ENCODE measurements at places on chromosomes 4 and X. TPM values are rescaled to one million over a fixed set of nuclear protein-coding genes. Genes with fewer than 3 reads are reported as not detected.
A peak's percentile ranks its signal among the peaks of the same experiment; 100 is the strongest.

GRCh38 chrX:148865277-148866210 is 365.1 kb downstream of the AFF2 start:
- no peak overlapping the region for H3K27ac ChIP-seq
- no peaks in the 10 kb centered on the region for H3K27me3 ChIP-seq
- no peaks in the 10 kb centered on the region for H3K4me1 ChIP-seq
- no peaks in the 10 kb centered on the region for H3K36me3 ChIP-seq
- no peak for DNase-seq
- H3K4me3 ChIP-seq, result no peak overlapping the region

The ADGRG2 gene
- not detected for total RNA-seq

DNA sequence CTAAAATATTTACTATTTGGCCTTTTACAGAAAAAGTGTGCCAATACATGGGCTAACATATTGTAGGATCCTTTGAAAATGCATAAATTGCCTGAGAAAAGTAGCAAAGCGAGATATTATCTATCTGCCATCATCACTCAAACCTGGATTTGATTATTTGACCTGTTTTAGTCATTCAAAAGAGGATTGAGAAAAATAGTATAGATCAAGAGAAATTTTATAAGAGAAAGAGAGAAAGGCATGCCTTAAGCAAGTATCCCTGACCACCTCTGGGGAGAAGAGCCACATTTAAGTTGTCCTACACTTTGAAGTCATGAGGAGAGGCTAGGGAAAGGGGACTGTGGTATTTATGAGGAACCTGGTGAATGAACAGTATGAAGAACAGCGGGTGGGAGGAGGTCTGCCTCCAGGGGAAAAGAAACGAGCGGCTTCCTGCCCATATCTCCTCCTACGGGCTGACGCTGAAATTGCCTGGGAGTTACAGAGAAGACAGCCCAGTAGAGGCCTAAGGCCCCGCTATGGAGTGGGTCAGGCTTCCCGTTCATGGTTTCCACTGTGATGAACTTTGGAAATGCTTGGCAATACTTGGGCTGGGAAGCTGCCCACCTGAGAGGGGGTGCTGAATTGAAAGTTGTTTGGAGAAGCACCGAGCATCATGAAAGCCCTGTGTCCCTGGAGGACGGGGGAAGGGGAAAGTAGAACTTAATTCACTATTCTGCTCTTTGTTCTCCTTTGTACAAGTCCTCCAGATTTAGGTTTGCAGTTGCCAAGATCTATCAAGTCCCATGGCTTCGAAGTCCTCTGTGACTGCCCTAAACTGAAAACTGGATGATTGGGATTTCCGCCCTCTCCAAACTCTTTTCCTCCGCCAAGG is 106.9 kb upstream of the ACSL4 start:
- H3K27me3 ChIP-seq, result no peaks in the 10 kb centered on the region
- no peaks in the 10 kb centered on the region for H3K36me3 ChIP-seq
- DNase-seq, result no peak

- no peaks in the 10 kb centered on the region for H3K4me1 ChIP-seq
- H3K27me3 ChIP-seq, result no peaks in the 10 kb centered on the region
- no peak overlapping the region for H3K4me3 ChIP-seq
- no peaks in the 10 kb centered on the region for H3K36me3 ChIP-seq
- H3K27ac ChIP-seq, result no peak overlapping the region
Measured at GRCh38 chr4:5168891-5169290, 117.6 kb downstream of the STK32B start.

GRCh38 chr4:20096911-20097310 is 154.8 kb upstream of the SLIT2 start:
- H3K27me3 ChIP-seq, result no peaks in the 10 kb centered on the region
- no peaks in the 10 kb centered on the region for H3K4me1 ChIP-seq

The SFRP2 gene
- not detected for total RNA-seq

DNA sequence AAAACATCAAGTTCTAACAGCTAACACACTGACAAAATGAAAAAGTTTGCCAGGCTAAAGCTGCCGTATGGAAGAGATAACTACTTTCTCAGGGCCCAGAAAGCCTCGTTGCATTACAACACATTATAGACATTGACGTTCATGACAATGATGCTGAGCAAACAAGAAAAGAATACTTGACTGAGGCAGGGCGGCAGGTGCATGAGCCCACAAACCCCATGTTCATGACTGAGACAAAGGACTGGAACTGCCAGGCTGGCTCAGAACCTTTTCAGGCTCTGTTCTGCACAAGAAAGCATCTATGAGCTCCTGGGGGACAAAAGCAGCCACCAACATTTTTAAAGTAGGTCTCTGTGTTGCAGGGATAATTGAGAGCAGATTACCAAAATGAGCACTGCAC is 13.6 kb downstream of the TLR6 start:
- H3K27ac ChIP-seq, result no peak overlapping the region
- peaks cover 2% of the 10 kb centered on the region for H3K36me3 ChIP-seq
- peaks cover 4% of the 10 kb centered on the region for H3K4me1 ChIP-seq
- DNase-seq, result no peak
- H3K4me3 ChIP-seq, result no peak overlapping the region
- no peaks in the 10 kb centered on the region for H3K27me3 ChIP-seq

The PAGE2B gene
- 0.52 TPM for total RNA-seq

The NALF2 gene
- 0.19 TPM for total RNA-seq

- H3K27me3 ChIP-seq, result peaks cover 22% of the 10 kb centered on the region
- H3K36me3 ChIP-seq, result no peaks in the 10 kb centered on the region
- H3K4me1 ChIP-seq, result no peaks in the 10 kb centered on the region
Measured at GRCh38 chr4:73613130-73613529, 7.1 kb downstream of the RASSF6 start.

DNA sequence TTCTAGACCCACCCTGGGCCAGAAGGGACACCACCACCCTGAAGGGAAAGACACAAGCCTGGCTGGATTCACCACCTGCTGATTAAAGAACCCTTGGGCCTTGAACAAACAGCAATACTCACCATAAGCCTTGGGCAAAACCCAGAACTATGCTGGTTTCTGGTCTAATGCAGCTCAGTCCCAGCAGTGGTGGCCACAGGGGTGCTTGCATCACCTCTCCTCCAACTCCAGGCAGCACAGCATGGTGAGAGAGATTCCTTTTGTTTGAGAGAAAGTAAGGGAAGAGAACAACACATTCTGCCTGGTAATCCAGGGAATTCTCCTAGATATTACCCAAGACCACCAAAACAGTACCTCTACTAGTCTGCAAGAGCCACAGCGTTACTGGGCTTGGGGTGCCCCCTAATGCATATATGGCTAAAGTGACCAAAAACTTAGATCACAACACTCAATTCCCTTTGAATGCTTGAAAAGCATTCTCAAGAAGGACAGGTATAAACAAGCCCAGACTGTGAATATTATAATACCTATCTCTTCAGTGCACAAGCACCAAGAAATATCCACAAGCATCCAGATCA is 25.7 kb downstream of the RNF128 start:
- H3K27me3 ChIP-seq, result peaks cover 4% of the 10 kb centered on the region
- no peaks in the 10 kb centered on the region for H3K36me3 ChIP-seq
- H3K4me1 ChIP-seq, result no peaks in the 10 kb centered on the region
- H3K27ac ChIP-seq, result no peak overlapping the region

The RHOH gene
- 112 TPM for total RNA-seq

DNA sequence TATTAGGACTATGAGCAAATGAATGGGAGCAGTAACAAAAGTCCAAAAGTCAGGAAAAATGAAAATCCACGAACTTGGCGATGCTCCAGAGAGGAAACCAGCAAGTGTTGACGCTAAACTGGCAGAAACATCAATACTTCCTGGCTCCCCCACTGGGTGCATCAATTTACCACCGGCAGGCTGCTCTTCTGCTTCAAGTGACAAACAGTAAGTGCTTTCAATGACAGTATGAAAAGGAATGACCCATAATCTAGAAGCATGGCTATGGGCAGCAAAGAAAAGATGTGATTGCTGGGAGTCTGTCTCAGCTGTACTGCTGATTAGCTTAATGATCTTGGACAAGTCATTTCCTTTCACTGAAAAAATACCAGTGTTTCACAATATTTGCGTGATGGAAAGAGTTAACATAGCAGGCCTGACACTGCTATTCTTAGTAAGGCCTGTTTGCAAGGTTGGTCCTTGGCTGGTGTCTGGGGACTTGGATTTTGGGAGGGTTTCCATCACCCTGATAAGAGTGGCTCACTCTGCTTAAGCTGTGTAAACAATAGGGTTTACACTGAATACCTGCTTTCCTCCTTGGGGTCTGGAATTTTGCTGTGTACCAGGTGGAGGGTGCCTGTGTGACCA is 8.7 kb downstream of the ATP11C start:
- H3K4me1 ChIP-seq, result peaks cover 27% of the 10 kb centered on the region
- H3K27ac ChIP-seq, result no peak overlapping the region
- no peak overlapping the region for H3K4me3 ChIP-seq
- no peaks in the 10 kb centered on the region for H3K27me3 ChIP-seq

The SPP1 gene
- total RNA-seq, result 0.32 TPM

DNA sequence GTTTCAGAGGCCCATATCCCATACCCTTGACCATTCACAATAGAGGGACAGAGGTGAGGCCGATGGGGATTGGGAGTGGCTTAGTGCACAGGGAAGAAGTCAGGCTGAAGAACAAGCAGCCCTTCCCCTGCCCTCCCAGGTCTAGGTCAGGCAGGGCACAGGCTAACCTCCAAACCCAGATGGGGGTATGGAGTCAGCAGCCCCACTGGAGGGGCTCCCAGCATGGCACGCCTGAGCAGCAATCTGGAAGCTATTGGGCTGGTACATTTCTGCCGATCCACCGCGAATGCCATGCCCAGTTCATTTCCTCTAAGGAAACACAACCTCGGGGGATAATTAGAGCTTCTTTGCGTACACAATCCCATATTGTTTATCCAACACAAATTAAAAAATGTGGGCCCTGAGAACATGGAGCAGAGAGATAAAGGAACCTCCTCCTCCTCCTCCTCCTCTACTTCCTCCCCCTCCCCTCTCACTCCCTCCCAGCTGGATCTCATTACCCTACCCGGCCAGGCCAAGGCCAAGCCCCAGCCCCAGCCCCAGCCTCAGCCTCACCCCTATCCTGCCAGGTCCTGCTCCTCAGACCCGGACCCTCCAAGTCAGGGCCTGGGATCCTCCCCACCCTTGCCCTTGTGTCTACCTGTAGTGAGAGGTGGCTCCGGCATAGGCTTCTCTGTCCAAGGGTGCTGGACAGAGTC is 83.0 kb downstream of the PJA1 start:
- DNase-seq, result no peak
- H3K4me1 ChIP-seq, result no peaks in the 10 kb centered on the region
- no peaks in the 10 kb centered on the region for H3K36me3 ChIP-seq
- H3K27me3 ChIP-seq, result no peaks in the 10 kb centered on the region
- H3K27ac ChIP-seq, result no peak overlapping the region

The NXF2B gene
- total RNA-seq, result not detected

- no peaks in the 10 kb centered on the region for H3K36me3 ChIP-seq
- H3K4me1 ChIP-seq, result no peaks in the 10 kb centered on the region
- DNase-seq, result no peak
Measured at GRCh38 chr4:24639714-24640113, 55.4 kb upstream of the DHX15 start.

The LAMP2 gene
- total RNA-seq, result 30.3 TPM

The TSPAN5 gene
- total RNA-seq, result 13.7 TPM

- H3K27me3 ChIP-seq, result peaks cover 12% of the 10 kb centered on the region
- DNase-seq, result no peak
- H3K27ac ChIP-seq, result no peak overlapping the region
- H3K4me3 ChIP-seq, result no peak overlapping the region
Measured at GRCh38 chrX:51047950-51048349, 137.4 kb downstream of the BMP15 start.

DNA sequence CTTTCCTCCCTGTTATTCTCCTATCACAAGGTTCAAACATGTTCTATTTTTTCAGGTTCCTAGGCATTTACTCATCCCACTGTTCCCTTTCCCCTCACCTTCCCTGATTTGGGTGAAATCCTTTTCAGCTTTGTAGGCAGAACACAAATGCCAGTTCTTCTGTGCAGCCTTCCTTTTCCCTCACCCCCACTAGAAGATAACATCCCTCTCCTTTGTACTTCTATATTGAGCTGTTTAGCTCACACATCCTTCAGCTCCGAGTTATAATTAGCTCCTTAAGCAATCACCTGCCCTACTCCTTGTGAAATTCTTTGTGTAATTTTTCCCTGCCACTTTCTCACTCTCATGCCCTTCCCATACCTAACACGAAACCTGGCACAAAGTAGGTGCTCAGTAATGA is 240.9 kb downstream of the AR start:
- no peak overlapping the region for H3K4me3 ChIP-seq
- no peaks in the 10 kb centered on the region for H3K36me3 ChIP-seq
- no peak overlapping the region for H3K27ac ChIP-seq
- no peak for DNase-seq
- H3K27me3 ChIP-seq, result no peaks in the 10 kb centered on the region

The PAGE1 gene
- total RNA-seq, result not detected

- peak overlapping the region; percentile 65 for H3K27ac ChIP-seq
- DNase-seq, result no peak
- peaks cover 12% of the 10 kb centered on the region for H3K4me1 ChIP-seq
- H3K36me3 ChIP-seq, result peaks cover 3% of the 10 kb centered on the region
Measured at GRCh38 chrX:56726605-56727004, 2.4 kb upstream of the NBDY start.

The TNIP3 gene
- total RNA-seq, result 3.3 TPM

The PAGE4 gene
- not detected for total RNA-seq

GRCh38 chrX:153372949-153373348 is 28.2 kb downstream of the PNMA6E start:
- H3K4me3 ChIP-seq, result no peak overlapping the region
- peaks cover 4% of the 10 kb centered on the region for H3K27me3 ChIP-seq
- no peak overlapping the region for H3K27ac ChIP-seq
- H3K4me1 ChIP-seq, result peaks cover 2% of the 10 kb centered on the region
- no peaks in the 10 kb centered on the region for H3K36me3 ChIP-seq

The ZNF595 gene
- 14.4 TPM for total RNA-seq

DNA sequence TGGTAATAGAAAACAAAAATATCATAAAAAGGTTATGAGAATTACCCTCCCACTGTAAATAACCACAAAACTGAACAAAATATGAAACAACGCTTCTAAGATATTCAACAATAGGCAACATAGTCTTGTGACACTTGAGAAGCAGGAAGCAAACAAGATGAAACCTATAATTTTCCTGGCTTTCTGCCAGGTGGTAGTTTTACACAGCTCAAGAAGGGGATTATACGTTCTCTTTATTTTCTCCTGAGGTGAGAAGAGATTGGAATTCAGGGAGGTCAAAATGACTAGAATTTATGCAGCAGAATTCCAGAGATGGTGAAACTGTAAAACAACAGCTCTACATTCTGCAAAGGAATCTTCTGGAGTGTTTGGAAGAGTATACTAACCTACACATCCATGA is 186.0 kb downstream of the HHIP start:
- no peaks in the 10 kb centered on the region for H3K36me3 ChIP-seq
- no peak overlapping the region for H3K27ac ChIP-seq
- H3K4me1 ChIP-seq, result no peaks in the 10 kb centered on the region
- H3K4me3 ChIP-seq, result no peak overlapping the region
- DNase-seq, result no peak

DNA sequence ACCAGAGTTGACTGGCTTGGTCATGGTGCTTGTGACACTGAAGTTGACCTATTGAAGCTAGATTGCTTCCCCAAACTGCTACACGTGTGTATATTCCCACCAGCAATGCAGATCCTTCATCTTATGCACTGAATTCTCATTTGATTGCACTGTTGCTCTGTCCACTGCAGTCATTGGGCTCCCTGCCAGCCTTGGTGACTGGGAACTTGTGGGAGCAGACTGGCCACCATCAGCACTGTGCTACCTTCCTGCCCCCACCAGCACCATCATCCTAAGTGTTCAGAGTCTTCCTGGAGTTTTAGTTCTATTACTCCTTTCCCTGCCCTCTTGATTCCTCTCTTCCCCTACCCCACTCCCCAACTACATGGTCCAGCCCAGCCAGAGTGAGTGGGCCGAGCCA is 117.7 kb upstream of the PRPS2 start:
- H3K27me3 ChIP-seq, result no peaks in the 10 kb centered on the region
- H3K4me1 ChIP-seq, result no peaks in the 10 kb centered on the region
- no peaks in the 10 kb centered on the region for H3K36me3 ChIP-seq

The COX7B2 gene
- total RNA-seq, result not detected

- DNase-seq, result no peak
- no peak overlapping the region for H3K27ac ChIP-seq
- no peaks in the 10 kb centered on the region for H3K27me3 ChIP-seq
- H3K36me3 ChIP-seq, result peaks cover 7% of the 10 kb centered on the region
Measured at GRCh38 chrX:15714529-15714928, 23.5 kb upstream of the CA5B start.

The TMEM156 gene
- total RNA-seq, result 11.7 TPM

Data from activated naive CD8-positive, alpha-beta T cell treated with anti-CD3 and anti-CD28 coated beads for 36 hours (primary cell).